ENCODE measurements at places on chromosomes 1 and 21.
A peak's percentile ranks its signal among the peaks of the same experiment; 100 is the strongest.

DNA sequence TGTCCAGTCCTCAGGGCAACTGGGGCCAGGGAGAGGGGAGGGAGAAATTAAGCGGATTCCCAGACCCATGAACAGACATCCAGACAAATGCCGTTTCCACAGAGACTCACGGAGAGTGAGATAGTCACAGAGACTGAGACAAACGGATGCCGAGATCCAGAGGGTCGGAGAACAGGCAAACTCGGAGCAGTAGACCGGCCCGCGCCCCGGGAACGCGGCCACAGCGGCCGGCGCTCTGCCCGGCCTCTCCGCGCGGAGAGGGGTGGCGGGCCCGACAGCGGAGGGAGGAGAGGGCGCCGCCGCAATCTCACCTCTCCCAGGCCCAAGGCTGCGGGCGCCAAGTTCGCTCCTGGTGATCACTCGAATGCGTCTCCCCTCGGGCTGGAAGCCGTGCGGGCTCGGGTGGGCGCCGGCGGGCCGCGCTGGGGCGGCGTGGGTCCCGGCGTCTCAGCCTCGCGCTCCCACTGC lies 831 bp upstream of the FOXD2 start:
- DNase-seq, result no peak

DNA sequence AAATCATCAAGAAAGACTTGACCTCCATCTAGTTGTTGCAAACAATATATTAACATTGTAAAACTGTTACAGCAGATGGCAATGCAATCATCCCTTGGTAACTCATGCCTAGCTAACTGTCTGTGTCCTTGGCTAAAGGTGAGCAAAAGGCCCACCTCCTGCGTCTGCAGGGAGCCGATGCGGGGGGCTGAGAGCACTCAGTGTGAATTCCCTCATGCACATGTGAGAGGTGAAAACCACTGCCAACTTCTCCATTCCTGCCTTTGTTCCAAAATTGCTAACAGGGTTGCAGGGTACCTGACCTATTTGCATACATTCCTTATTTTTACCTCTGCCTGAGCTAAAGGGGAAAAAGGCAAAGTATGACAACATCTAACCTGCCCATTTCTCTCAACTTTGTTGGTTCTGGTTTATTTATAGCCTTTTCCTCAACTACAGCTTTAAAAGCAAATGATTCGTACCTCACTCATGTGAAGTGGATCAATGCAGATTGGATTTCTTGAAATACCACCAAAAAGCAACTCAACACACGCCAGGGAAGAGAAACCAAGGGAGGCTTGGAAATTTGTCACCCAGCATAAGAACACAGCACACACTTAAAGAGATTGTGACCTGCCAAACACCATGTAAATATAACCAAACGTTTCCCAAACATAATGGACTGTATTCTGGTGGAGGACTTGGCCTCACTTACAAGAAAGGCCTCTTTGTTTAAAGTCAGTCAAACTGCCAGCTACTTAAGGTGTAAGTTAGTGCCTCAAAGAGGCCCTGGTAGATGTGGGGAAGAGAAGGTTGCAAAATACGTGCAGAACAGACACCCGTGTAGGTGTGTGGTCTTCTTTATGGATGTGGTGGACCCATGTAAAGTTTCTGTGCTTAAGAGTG lies 651.0 kb downstream of the SMYD3 start:
- DNase-seq, result no peak

GRCh38 chr1:74650561-74650960 lies 23.0 kb downstream of the ERICH3 start:
- DNase-seq, result no peak

DNA sequence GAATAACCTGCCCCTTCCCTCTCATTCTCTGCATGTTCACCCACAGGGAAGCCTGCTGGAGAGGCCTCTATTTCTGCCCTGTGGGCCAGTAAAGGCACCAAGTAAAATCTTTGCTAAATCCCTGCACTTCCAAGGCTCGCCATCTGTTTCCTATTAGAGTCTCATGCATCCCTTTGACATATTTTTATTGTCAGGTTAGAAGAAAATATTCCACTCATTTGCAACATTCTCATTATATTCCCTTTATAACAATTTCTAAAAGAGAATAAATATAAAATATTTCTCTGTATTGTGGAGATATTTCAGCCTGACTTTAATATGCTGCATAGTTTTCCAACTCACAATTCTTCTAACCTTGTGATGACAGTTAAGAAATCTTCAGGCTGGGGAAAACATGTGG lies 340.4 kb upstream of the VAMP3 start:
- no peak for DNase-seq

DNA sequence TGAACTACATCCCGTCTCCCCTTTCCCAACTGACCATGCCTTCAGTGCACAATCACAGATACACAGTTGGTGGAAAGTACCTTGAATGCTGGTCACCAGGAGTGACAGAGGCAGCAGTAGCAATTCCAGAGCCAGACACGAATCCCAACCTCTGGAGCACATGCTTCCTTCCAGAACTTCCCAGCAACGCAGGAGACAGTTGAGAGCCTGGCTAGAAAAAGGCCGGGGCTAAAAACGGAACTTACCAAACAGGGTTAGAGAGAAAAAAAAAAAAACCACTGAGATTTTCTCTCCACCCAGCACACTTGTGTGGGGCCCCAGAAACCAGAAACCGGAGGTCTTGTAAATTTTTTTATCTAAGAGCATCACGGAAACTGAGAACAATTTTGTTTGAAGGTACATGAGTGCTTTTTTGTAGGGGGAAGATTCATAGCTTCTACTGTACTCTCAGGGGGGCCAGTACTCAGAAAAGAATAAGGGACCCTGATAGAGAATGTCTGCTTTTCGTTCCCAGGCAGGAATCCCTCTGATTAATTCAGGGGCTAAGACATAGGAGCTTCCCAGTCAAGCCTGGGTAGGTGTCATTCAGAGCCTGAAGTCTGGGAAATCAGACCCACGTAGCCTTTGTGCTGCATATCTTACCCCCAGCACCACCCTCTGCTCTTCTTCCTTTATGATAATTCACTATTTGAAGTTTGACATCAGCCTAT lies at the start of gene CD48:
Gene CD48 (minus strand): TSS at position 221 of the 710 bp plus-strand sequence. CDS start 59 bp downstream, at position 162.
- peak; percentile 63 for DNase-seq

GRCh38 chr1:117654493-117655219 lies 48.8 kb downstream of the TENT5C start:
- peak; percentile 51 for DNase-seq

GRCh38 chr1:205074513-205074912 lies 9.7 kb downstream of the TMEM81 start:
- no peak for DNase-seq

DNA sequence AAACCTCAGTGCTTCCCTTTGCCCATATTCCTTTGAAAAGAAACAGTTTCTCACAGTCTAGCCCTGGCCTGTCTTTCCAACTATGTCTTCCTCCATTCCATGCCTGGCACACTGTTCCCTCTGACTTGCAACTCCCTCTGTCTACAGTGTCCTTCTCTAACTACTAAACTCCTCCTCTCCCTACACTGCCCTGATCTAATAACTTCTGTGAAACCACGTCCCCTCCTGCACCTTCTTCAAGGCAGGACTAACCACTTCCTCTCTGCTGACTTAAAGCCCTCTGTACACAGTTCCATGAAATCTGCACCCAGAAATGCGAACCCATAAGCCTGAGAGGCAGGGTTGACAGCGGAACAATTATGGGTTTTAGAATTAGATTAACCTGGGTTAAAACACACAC lies 62.2 kb upstream of the ATP1B1 start:
- DNase-seq, result peak; percentile 68

GRCh38 chr1:178937695-178938094 lies 66.8 kb upstream of the ANGPTL1 start:
- DNase-seq, result no peak

DNA sequence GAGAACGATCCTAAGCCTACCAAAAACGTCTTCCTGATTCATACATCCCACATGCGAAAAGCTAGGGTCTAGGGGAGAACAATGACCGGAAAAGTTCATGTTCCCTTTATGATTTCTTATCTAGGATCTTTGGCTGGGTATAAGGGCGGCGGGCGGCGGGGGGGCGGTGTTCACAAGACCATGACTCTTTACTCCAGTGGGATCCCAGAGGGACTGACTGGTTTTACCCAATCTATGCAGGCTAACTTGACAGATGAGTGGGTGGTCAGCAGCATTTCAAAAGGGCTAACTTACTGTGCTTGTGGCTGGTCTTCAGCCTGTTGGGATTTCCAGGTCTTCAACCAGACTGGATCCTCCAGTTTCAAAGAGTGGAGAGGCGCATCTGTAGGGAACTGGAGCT lies 40.3 kb downstream of the CNIH3 start:
- no peak for DNase-seq

- DNase-seq, result no peak
Observed at GRCh38 chr1:12029720-12030339, 10.5 kb downstream of the MIIP start.

DNA sequence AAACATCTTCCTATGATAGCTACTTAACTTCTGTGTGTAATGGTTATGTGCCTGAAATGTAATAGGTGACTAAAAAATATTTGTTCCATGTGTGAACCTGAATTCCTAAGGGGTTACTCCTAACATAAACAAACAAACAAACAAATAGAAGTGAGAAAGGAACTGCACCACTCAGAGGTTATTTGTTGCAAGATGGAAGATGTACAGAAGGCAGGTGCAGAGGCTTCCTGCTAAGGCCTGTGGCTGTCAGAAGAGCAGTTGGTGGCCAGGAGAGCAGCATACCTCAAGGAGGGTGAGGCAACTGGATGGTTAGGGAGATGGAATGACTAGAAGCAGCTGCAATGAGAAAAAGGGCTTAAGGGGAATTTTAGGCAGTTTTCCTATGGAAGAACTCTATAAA lies 940.6 kb downstream of the TTLL7 start:
- no peak for DNase-seq

DNA sequence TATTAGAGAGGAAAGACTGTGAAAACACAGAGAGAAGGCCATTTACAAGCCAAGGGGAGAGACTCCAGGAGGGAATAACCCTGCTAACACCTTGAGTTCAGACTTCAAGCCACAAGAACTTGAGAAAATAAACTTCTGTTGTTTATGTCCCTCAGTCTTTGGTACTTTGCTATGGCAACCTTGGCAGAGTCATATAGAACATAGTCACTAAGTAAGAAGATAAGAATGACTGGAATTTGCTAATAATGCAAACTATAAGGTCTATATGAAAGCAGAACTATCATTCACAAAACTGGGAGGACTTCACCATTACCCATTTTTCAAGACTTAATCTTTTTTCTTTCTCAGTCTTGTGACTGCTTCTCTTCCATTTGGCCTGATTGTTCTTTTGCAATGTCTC lies 767.3 kb upstream of the ADAMTS5 start:
- no peak for DNase-seq
